ENCODE measurements at places on chromosomes 7 and 10.

- DNase-seq: no peak
These were observed at the start of gene VENTX for GRCh38 chr10:133237588-133238465. Gene VENTX, plus strand, starts transcription at chr10:133237855. Its CDS starts 60 bp downstream, at chr10:133237915.

DNA sequence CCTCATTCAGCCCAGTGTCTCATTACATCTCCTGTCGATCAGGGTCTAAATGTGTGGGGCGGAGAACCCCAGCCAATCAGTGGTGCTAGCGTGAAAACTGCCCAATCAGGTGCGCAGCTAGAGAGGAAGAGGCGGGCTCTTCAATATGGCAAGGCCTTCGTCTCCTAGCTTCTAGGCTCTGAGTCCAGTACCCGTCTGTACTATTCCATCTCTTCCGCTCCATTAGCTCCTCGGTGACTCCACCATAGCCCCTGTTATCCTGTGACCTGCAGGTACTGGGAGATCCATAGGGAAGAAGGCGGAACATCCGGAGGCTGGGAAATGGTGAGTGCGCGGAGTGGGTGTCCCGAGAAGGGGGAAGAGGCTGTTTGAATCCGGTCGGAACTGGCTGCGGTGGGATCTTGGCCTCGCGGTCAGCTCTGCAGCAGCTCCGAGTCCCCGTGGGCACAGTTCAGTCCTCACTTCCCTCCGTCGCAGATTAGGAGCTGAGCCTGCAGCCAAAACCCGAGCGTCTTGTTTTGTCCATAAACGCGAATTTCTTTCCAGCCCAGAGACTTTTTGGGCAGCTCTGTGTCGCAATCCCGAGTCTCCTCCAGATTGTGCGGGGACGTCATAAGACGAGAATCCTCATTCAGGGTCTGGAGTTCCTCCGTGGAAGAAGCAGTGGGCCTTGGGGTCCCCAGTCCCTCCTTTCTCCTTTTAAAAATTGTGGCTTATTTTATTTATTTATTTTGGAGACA, at the start of gene ZNF727:
ZNF727 (plus strand) TSS at position 134 of the 740 bp plus-strand sequence; CDS start at position 322, 188 bp downstream.
- peak; percentile 87 for DNase-seq

DNA sequence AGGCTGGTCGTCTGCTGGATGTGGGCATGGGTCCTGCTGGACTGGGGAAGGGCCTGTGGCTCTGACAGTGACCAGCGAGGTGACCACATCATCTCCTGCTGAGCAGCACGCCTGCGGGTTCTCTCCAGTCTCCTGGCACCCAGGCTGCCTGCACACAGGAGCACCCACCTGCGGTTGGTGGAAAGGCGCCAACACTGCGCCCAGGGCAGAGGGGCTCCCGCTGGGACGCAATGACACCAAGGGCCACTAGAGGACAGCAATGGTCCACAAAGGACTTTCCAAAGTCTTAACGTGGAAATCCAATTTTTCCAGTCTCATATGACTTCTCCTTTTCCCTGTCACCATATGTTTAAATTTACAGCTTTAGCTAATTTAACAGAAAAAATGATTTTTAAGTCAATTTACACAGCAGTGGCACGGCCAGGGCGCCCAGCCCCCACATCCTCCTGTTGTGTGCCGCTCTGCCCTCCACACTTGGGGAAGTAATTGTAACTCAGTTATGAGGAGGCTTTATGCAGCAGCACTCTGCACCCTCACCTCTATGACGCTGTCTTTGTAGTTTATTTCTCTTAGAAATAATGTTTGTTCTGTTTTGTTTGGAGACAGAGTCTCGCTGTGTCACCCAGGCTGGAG, 38.1 kb downstream of the CFAP46 start:
- no peak for DNase-seq

GRCh38 chr7:108278776-108279175, 148.6 kb upstream of the LAMB4 start:
- no peak for DNase-seq

GRCh38 chr7:86768394-86768793, 124.7 kb downstream of the GRM3 start:
- DNase-seq: no peak

DNA sequence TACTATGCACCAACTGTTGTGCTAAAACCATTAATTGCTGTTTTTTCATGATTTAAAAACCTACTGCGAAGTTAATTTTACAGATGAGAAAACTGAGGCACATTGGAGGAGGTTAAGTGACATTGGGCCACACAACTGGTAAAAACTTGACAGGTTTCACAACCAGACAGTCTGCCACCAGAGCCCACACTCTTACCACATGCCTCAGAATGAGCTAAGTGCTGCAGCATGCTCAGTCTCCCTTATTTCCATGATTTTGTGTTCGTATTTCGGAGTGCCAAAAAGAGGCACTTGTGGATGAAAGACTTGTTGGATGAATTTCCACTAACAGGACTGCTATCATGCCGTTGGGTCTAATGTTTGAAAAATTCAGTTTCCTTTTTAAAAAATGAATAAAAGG, 77.4 kb downstream of the PCLO start:
- no peak for DNase-seq

- no peak for DNase-seq
These were observed 46.0 kb downstream of the HELLS start for GRCh38 chr10:94591461-94592205.

GRCh38 chr10:110215286-110216170, 8.1 kb downstream of the MXI1 start:
- DNase-seq: no peak

- no peak for DNase-seq
These were observed 43.1 kb downstream of the MBL2 start for GRCh38 chr10:52729271-52730104.

- no peak for DNase-seq
These were observed 29.0 kb downstream of the PODXL start for GRCh38 chr7:131527456-131527855.

DNA sequence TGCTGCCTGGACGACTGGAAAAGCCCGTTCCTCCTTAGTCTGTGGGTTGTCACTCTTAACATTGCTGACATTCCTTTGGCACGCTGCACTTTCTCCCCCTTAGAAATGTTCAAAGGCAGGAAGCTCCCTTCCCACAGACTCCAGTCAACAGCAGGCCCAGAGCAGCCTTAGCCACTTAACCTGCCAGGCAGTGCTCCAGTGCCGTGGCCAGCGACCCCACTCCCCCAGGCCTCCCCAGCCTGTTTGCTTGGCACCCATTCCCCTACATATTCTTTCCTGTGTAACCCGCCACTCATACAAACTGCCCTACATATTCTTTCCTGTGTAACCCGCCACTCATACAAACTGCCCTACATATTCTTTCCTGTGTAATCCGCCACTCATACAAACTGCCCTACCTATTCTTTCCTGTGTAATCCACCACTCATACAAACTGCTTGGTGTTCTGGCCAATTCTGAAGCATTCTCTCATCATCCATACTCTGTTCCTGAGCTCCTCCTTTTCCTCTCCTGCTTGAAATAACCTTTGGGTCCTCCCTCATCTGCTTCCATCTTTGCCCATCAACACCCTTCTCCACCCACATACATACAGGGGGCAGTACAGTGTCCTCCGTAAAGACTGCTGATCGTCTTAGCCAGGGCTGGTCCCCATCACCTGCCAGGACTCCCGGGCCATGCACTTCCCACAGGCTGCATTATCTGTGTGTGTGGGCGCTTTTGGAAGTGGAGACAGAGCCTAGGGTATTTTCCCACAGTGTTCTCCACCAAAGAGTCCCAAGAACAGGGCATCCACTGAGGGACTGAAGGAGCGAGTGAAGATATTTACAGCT, 57.3 kb downstream of the ADARB2 start:
- no peak for DNase-seq

DNA sequence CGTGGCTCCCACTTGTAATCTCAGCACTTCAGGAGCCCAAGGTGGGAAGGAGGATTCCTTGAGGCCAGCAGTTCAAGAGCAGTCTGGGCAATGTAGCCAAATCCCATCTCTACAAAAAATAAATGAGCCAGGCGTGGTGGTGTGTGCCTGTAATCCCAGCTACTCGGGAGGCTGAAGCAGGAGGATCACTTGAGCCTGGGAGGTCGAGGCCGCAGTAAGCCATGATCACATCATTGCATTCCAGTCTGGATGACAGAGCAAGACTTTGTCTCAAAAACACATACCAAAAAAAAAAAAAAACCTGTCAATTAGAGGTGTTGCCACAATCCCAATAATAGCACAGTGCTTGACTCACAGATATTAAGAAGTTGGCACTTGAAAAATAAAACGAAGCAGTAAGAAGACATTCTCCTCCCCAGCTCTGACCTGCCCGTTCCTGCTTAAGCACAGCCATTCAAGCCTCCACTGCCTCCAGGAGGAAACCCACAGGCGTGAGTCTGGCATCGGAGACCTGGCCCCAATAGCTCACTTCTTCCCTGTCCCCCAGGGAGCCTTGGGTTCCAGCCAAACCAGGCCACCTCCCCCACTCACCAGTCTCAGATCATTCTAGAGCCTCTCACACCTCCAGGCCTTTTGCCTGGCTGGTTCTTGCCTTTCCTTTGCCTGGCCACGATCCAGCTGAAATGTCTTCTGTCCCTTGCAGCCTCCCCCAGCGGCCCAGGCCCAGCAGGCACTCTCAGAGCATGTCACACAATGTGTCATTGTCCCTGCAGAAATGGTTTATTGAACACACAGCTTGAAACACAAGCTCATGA, 45.3 kb upstream of the GTF2I start:
- peak; percentile 16 for DNase-seq

DNA sequence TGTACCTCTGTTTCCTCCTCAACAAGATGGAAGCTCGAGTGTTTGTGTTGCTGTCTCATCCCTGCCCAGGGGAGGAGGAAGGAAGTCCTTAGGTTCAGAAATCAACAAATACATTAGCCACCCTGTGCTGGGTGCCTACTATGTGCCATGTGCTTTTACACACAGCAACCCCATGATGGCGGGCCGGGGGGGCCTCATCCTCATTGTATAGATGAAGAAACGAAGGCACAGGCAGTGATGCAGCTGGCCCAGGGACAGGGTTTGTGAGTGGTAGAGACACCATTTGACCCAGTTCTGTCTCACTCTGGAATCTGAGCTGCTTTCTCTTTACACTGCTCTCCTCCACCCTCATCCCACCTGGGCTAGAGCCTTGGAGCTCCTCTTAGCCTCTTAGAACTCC, 1.9 kb upstream of the CALHM2 start:
- DNase-seq: no peak

- no peak for DNase-seq
These were observed 17.6 kb upstream of the EXOC6 start for GRCh38 chr10:92830478-92831389.

DNA sequence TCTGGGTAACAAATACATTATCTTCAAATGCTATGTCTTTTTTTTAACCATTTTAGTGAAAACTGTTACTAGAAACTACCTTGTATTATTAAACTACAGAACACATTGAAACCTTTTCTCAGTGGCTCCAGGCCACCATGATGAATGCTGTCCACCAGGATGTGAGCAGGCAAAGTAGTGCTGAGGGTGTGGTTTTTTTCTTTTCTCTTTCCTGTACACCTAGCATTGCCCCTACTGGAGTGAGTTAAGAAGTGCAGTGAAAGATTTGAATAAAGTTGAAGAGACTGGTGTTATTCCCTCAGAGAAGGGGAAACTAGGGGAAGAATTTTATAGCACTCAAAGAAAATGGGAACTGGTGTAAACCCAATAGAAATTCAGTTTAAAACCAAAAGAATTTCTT, 120.0 kb upstream of the SAMD8 start:
- DNase-seq: no peak

DNA sequence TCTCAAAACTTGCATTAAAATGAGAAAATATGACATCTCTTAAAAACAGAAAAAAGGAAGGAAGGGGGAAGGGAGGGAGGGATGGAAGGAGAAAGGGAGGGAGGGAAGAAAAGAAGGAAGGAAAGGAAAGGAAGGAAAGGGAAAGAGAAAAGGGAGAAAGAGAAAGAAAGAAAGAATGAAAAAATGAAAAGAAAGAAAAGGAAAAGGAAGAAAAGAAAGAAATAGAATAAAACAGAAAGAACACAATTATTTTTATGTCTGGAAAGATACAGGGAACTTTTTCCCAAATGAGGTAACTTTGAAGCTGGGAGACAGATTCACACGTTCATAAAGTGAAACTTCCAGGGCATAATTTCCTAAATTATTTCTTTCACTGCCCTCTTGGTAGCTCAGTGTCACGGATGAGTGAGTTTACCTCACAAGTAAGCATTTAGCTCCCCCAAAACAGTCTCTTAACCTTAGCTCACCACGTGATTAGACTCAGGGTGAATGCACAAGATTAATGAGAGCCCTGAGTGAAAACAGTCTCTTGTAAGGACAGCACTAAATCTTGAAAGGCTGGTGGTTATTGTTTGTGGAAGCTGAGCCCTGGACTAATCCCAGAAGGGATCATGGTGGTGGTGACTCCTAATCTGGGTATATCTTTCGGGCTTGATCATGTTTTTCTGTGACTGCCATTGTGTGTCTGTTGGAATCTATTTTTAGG, 74.1 kb upstream of the HDAC9 start:
- no peak for DNase-seq

DNA sequence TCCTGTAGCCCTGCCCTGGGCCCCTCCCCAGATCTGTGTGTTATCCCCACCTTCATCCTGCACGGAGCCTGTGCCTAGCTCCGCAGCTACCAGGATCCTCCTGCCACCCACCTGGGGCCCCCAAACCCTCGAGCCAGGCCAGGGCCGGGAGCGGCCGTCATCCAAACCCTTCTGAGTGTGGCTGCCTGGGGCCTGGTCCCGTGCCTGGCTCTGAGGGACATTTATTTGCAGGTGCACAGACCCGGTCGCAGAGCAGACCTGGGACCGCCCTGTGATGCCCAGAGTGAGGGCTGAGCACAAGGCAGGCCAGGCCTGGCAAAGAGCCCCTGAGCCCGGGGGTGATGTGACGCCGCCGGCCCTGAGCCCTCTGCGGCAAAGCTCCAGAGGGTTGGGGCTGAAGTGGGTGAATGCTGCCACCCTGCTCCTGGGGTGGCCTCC, 27.4 kb upstream of the INPP5A start:
- no peak for DNase-seq

DNA sequence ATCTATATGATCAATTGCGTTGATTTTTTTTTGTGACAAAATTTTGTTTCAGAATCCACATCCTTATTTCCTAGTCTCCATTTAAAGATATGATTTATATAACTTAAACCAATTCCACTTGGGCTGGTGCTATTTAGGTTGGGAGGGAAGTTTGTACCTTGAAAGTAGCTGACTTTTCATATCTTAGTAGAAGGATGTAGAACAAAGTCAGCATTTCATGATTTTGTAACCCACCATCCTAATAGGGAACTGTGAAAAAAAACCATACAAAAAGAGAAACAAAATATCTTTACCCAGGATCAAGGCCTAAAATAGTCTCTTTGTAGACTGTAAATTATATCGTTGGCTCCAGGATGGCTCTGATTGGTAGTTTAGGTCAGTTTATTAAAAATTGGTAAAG, 8.3 kb downstream of the HECTD2 start:
- DNase-seq: no peak

All from substantia nigra (tissue), 51 donors.